ENCODE measurements at places on chromosomes 5 and 9. TPM values are rescaled to one million over a fixed set of nuclear protein-coding genes. Genes with fewer than 3 reads are reported as not detected.

Gene PCDHGB1
- 3.3 TPM for total RNA-seq

Gene SH3RF2
- 7.7 TPM for total RNA-seq

Gene GABRB2
- 0.30 TPM for total RNA-seq

Gene PAPPA
- total RNA-seq = 211 TPM

Gene GARNL3
- total RNA-seq = 3.5 TPM

Gene MPDZ
- 100 TPM for total RNA-seq

Gene DCTN4
- 89.3 TPM for total RNA-seq

Gene SLC46A2
- not detected for total RNA-seq

Gene GDNF
- total RNA-seq = 1.2 TPM

Gene ACSL6
- under 0.01 TPM for total RNA-seq

Gene ASS1
- 111 TPM for total RNA-seq

Gene VCAN
- 2,662 TPM for total RNA-seq

Gene FGFR4
- total RNA-seq = 0.59 TPM

Gene PIP5K1B
- under 0.01 TPM for total RNA-seq

Gene SMIM33
- not detected for total RNA-seq

Gene CTNNAL1
- total RNA-seq = 103 TPM

Gene TAF11L10
- total RNA-seq = not detected

All from smooth muscle cell of the umbilical artery (primary cell).